ENCODE measurements at places on chromosomes 11 and 22.

- DNase-seq = no peak
Observed at GRCh38 chr11:71525188-71525937, 1.7 kb upstream of the KRTAP5-7 start.

GRCh38 chr22:29854432-29854831 lies 16.4 kb upstream of the ASCC2 start:
- DNase-seq = no peak

DNA sequence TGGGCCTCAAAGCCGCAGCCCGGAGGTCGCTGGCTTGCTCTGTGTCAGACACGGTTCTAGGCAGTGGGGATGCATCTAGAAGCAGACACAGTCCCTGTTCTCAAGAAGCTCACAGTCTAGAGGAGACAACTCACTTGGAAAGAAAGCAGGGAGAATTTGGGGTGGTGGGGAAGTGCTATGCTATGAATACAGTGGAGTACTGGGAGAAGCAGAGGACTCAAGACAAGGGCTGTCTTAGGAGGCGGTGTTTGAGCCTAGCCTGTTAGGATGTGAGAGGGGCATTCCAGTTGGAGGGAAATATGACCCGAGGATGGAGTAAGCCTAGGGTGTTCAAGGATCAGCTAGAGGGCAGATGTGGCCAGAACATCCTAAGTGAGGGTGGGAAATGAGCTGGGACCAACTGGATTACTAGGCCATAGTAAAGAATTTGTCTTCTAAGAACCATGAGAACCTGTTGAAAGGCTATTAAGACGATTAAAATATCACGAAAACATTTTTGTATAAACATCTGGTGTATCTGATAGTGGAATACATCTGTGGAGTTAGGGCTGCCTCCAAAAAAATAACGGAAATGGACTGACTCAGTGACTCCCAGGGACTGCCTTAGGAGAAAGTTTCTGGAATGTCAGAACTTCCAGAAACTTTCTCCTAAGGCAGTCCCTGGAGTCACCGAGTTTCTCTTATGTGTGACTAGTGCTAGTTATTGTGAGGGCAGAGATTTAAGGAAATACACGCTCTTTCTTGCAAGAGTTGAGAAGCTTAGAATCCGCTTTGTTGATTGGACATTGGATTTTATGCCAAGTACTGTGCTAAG lies 1.1 kb upstream of the PITPNB start:
- no peak for DNase-seq

DNA sequence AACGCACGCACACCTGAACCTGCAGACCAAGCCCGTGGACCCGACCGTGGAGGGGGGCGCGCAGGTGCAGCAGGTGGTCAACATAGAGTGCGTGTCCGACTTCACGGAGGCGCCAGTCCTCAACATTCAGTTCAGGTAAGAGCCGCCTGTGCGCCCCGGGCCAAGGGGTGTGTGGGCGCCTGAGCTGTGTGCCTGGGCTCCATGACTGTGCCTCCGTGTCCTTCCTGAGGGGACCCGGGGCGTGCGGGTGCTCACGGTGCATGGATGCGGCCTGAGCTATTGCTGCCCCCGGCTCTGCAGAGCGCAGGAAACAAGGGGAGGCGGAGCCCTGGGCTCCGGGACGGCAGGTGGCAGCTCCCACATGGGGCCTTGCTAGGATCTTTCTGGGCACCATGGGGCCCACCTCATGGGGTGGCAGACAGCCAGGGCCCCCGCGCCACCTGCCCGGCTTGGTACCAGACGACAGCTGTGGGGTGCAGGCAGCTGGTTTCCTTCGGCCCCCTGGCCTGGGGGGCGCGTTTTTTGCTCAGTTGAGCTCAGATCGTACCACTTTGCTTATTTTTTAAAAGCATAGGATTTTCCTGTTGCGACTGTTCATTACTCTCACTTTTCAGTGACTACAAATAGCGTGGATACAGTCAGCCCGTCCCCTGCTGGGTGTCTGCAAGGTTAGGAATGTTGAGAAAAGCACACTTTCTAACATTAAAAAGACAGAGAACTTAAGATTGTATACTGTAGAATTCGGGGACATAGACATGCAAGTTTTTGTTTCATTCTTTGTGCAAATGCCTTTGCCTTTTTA lies 28.3 kb downstream of the MUC6 start:
- DNase-seq = no peak

- no peak for DNase-seq
Observed at GRCh38 chr11:25068451-25068850, 571.6 kb downstream of the LUZP2 start.

DNA sequence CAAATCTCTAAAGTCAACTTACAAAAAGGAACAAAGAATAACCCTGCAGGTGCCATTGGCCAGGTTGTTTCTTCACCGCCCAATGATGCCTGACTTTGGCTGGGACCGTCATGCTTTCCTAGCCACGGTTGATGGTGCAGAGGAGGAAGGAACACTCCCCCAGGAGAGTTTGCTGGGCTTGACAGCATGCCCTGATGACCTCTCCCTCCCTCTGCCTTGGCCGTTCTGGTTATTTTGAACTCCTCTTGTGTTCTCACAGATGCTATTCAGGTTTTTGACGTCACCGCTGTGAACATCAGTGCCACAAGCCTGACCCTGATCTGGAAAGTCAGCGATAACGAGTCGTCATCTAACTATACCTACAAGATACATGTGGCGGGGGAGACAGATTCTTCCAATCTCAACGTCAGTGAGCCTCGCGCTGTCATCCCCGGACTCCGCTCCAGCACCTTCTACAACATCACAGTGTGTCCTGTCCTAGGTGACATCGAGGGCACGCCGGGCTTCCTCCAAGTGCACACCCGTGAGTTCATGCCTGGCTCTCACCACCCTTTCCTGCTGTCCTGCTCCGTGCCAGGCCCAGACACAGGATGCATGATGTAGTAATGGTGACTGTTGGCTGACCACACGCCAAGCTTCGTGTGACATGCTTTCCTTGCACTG lies 89.0 kb upstream of the OR4B1 start:
- DNase-seq = no peak

GRCh38 chr11:26953770-26954392 lies 40.0 kb upstream of the FIBIN start:
- no peak for DNase-seq

- DNase-seq = no peak
Observed at GRCh38 chr11:44634401-44635281, 69.2 kb downstream of the CD82 start.

All from immature natural killer cell (primary cell).